OCI-M1 (cell line): ENCODE measurements at places on chromosomes 5 and 9.

GRCh38 chr5:96868603-96869371, 7.5 kb upstream of the ERAP2 start:
- DNase-seq, result peak; percentile 84

GRCh38 chr5:140011297-140011802, 31.7 kb downstream of the NRG2 start:
- peak; percentile 60 for DNase-seq

DNA sequence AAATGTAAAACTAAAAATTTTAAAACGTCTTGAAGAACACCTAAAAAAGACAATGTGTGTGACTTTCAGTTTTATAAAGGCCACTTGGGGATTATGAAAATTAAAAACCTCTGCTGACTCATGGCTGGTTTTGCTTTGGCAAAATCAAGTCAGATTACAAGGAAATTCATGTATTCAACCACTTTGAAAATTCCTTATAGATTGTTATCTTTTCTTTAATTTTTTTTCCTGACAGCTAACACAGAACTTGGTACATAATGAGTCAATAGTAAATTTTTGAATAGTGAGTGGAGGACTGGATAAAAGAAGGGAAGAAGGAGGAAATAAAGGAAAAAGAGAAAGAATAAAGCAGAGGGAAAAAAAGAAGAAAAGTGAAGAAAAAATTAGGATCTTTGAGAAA, 1774.7 kb upstream of the ACO1 start:
- DNase-seq, result peak; percentile 15

DNA sequence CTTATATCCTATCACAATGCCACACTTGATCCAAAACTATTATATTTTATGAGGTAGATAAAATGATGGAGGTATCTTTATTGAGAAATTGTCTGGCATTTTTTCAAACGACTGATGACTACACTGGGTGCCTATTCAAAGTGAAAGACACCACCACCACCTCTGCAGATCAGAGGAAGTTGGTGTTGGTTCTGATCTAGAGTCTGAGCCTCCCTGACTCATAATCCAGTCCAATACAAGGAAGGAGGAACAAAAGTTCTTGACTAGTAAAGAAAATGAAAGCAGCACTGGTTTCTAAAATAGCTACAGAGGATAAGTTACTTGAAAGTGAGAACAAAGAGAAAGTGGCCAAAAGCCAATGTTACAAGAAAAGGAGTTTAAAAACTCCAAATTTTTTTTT, 139.9 kb downstream of the RFX3 start:
- no peak for DNase-seq
